ENCODE measurements at places on chromosomes 5 and 9. TPM values are rescaled to one million over a fixed set of nuclear protein-coding genes. Genes with fewer than 3 reads are reported as not detected.
A peak's percentile ranks its signal among the peaks of the same experiment; 100 is the strongest.

RETREG1 gene
- total RNA-seq, result 1.7 TPM

NXNL2 gene
- total RNA-seq, result 1.1 TPM

NTNG2 gene
- not detected for total RNA-seq

ENTREP1 gene
- not detected for total RNA-seq

OR1J2 gene
- total RNA-seq, result not detected

MELK gene
- total RNA-seq, result 43.9 TPM

RELL2 gene
- 10.1 TPM for total RNA-seq

GFI1B gene
- total RNA-seq, result 0.05 TPM

NUTM2G gene
- total RNA-seq, result not detected

CDKN2B gene
- 22.3 TPM for total RNA-seq

TMEM252 gene
- total RNA-seq, result not detected

TMC1 gene
- 0.06 TPM for total RNA-seq

SETD9 gene
- 17.8 TPM for total RNA-seq

DNA sequence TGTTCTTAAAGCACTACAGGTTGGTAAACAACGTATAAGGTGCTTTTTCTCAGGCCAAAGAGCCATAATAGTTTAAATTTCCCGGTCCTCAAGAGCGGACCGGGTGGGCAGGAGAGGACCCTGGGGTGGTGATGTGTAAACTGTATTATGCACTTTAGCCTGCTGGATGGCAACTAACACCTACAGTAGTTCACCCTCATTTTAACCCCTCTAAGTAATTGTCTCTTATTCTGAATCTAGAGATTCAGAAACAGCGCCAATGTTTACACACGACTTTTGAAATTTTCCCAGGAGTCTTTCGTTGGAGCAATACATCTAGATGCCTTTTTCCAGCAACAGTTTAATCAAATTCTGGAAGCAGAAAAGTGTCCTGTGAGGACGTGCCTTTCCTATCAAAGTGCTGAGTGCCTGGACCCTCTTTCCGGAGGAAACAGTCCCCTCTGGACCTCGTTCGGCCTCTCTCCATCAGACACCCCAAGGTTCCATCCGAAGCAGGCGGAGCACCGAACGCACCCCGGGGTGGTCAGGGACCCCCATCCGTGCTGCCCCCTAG, 676 bp upstream of the OCLN start:
- DNase-seq, result no peak

DNA sequence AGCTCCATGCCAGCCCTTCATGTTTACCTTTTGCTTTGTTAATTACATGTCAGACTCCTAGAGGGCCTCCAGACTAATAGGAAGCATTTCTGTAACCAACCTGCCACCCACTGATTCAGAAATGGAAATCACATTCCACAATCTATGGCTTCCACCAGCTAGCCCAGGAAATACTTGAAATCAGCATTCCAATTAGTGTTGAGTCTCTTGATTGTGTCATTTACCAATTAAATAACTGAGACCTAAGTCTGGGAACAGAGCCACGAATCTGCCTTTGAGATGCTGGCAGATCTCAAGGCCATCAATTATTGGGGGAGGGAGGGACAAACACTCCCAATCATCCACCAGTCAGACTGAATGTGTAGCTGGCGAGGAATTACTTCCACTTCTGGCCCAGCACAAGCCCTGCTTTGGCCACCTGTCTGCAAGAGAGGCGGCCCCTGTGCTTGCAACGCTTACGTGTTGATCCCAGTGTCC, 27.4 kb upstream of the SAP30L start:
- DNase-seq, result peak; percentile 22

GRCh38 chr5:59178482-59178881, 595.6 kb downstream of the RAB3C start:
- DNase-seq, result no peak

DNA sequence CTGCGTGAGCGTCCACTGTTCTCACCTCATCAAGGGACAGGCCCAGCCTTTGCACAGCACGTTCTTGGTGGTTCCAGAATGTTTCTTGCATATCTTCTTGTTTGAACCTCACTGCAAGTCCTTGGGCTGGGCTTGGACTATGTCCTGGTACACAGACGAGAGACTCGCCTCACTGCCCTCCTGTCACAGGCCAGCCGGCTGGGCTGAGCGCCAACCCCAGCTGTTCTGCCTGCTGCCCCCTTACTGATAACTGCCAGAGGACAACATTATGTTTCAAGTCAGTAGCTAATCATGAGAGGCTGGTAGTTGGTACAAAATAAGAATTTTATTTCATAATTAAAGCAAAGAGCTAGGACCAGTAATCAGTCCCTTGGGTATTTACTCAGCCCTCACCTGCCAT, 52.8 kb upstream of the LRRTM2 start:
- DNase-seq, result no peak

DNA sequence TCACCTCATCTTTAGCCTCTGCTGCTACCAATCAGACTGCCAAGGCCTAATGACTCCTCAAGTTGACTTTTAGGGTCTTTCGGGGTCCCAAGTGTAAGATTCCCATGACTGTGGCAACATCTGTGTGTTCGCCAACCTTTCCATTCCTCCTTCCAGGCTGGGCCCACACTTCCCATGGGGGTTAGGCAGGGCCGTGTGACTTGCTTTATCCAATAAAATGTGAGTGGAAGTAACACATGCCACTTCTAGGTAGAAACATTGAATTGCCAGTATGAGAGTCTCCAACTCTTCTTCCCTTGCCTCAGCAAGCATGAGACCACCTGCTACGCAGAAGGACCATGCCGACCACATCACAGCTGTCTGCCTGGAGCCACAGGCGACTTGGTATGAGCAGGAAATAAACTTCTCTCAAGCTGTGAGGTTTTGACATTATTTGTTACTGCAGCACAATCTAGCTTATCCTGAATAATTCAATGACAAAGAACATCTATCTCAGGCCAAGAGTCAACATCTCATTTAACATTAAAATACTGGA, 190.4 kb upstream of the IER5L start:
- no peak for DNase-seq

- DNase-seq, result no peak
Observed at GRCh38 chr5:96048763-96049162, 87.1 kb upstream of the ELL2 start.

GRCh38 chr5:157558041-157558595, 17.5 kb downstream of the ADAM19 start:
- DNase-seq, result no peak

GRCh38 chr9:114844766-114845165, 38.9 kb upstream of the TNFSF15 start:
- DNase-seq, result no peak

GRCh38 chr9:136648751-136649150, 14.0 kb upstream of the EGFL7 start:
- DNase-seq, result no peak

DNA sequence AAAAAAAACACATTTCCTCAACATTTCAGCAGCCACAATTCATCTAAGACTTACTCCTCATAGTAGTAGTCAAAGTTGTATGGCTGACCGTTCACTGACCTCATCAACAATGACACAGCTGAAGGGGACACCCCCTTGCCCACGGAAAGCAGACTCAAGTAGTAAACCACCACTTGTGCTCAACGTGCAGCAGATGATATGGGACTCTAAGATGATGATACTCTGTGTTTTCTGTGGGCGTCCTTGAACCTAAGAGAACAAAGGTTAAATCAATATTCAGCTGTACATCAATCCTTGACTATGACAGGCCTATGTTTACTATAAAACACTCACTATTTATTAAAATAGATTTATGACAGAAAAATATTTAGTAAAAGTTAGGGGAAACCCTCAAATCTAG, 71.6 kb downstream of the SETX start:
- no peak for DNase-seq

GRCh38 chr9:75713335-75713734, 177.1 kb upstream of the PCSK5 start:
- DNase-seq, result no peak

DNA sequence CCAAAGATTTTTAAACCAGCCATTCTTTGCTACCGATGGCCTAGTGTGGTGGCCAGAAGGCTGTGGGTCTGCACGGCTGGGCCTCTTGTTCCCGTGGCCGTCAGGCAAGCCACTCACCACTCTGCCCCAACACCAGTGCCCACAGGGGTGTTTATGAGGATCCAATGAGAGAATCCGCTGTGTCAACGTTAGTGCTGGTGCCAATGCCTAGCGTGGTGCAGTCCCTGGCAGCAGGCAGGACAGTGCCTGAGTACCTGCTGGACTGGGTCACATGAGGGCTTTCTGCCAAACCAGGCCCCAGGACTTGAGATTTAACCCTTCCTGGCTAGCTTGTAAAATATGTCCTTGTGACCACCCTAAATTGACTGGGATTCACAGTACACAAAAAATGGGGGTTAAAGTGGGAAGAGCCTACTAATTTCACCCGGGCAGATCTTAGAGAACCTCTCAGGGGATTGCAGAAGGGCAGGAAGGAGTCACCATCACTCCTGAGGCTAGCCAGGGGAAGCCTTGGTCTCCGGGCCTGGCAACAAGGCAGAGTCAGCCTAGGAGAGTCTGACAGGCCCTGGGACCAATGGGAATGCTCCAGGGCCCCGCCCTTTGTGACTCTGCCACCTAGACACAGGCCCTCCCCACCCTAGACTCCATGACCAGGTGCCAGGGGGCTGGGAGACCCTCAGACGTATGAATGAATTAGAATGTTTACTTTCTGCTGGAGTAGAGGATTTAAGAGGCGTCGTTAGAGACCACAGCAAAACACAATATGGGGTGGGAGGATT, 63.2 kb upstream of the FSTL4 start:
- DNase-seq, result peak; percentile 37

GRCh38 chr5:73642344-73642743, 16.3 kb downstream of the ARHGEF28 start:
- DNase-seq, result no peak

DNA sequence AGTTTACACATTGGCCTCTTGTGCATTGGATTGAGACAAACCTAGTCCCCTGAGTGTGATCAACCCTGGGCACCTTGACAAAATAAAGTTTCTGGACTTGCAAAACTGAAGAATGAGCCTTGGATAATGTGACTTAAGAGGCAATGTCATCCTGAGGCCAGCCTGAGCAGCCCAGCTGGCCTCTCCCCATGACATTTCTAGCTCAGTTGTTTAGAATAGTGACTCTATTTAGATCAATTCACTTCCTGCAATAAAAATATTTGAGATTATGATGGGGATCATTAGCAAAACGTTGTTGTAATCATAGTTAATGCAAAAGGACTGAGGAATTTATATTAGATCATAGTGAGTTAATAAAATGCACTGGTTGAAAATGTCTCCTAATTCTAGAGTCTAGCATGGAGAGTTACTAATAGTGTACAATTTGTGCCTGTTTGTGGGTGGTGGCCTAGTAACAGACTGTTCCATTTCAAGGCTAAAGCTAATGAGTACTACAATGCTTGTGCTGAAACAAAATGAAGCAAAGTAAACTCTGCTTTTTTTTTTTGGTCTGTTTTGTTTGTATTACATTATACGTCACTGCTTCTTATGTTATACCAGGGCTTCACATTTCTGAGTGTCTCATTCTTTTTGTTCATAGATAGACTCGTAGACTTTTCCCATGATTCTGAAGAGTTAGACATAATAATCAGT, 10.9 kb upstream of the RHOBTB3 start:
- no peak for DNase-seq

DNA sequence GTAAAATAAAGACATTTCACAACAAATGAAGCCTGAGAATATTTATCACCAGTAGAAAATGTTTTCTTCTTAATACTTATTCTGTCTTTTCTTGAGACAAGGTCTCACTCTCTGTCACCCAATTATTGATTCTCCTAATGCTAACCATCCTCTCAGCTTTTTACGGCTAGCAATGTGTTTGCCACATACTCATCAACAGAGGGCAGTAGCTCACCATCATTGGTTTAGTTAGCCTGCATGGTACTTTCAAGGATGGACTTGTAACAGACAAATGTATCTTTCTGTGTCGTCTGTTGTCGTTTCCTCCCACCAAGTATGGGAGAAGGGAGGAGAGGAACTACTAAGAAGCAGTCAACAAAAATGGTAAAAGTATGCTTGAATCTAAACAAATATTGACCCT, 5.9 kb upstream of the ACO1 start:
- DNase-seq, result no peak

DNA sequence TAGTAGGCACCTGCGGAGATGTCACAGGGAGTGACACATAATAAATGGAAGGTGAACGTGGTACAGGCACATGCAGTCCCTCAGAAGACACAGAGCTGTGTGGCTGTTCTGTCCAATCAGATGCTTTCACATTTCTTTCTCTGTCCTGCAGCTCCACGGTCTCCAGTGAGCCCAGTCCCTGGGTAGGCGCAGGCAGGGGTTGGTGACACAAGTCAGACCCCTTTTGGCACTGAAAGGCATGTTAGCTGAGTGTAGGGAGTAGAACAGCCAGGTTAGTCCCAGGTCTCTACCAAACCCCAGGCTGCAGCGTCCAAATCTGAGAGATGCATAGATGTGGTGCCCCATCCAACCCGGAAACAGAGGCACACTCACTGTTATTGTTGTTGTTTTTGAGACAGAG, 2.8 kb downstream of the SLC31A2 start:
- no peak for DNase-seq

- no peak for DNase-seq
Observed at GRCh38 chr9:18623221-18624079, 149.5 kb downstream of the ADAMTSL1 start.

GRCh38 chr5:173497685-173498084, 118.8 kb downstream of the BOD1 start:
- peak; percentile 34 for DNase-seq

DNA sequence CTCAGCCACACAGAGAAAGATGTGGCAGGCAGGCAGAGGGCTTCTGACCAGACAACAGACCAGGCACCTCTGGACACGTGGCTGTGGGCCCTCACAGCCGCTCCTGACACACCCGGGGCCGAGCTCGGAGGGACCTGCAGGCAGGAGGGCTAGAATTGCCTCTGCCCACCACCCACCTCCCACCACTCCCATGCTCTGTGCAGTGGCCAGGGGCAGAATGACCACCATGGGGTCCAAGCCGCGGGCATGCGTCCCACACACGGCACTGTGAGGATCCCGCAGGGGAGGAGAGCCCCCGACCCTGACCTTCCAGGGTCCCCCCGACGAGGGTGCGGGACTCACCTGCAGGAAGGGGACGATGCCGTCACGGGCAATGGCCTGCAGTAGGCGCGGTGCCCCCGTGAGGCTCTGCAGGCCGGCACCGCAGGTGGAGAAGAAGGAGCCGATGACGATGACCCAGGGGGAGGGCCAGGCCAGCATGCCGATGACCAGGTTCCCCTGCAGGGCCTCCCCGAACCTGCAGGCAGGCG, 34.3 kb downstream of the SLC12A7 start:
- DNase-seq, result no peak

GRCh38 chr5:95673081-95673480, 9.7 kb downstream of the SPATA9 start:
- DNase-seq, result no peak

DNA sequence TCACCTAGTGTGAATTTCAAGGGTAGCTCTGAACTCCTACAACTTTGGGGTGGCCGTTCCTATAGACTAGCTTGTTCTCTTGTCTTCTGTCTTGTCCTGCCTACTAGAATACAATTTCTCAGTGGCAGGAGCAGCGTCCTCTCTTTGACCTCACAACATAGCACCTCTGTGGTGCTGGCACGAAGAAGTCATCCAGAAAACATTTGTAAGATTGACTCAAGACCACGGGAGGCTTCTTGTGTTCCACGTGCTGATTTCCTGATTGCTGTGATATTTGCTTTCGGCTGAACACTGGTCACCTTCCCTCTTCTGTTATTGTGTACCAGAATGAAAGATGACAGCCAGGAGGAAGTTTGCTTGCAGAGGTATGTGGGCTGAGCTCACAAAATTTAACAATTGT, 27.0 kb downstream of the SLC1A1 start:
- no peak for DNase-seq

GRCh38 chr9:655875-656274, 185.6 kb upstream of the DMRT1 start:
- DNase-seq, result no peak

- no peak for DNase-seq
Observed at GRCh38 chr9:76269789-76270188, 124.4 kb downstream of the RFK start.

- DNase-seq, result peak; percentile 40
Observed at GRCh38 chr9:126704157-126704891, 90.6 kb downstream of the LMX1B start.

Data from SJSA1 (cell line).